ENCODE measurements at places on chromosomes 6 and 20. TPM values are rescaled to one million over a fixed set of nuclear protein-coding genes. Genes with fewer than 3 reads are reported as not detected.

The CNKSR3 gene
- total RNA-seq = 1.7 TPM

The XKR7 gene
- 20.0 TPM for total RNA-seq

The CALHM4 gene
- total RNA-seq = not detected

The SALL4 gene
- total RNA-seq = 2.3 TPM

- no peak for DNase-seq
These were observed 7.0 kb downstream of the C6orf163 start for GRCh38 chr6:87351583-87351982.

DNA sequence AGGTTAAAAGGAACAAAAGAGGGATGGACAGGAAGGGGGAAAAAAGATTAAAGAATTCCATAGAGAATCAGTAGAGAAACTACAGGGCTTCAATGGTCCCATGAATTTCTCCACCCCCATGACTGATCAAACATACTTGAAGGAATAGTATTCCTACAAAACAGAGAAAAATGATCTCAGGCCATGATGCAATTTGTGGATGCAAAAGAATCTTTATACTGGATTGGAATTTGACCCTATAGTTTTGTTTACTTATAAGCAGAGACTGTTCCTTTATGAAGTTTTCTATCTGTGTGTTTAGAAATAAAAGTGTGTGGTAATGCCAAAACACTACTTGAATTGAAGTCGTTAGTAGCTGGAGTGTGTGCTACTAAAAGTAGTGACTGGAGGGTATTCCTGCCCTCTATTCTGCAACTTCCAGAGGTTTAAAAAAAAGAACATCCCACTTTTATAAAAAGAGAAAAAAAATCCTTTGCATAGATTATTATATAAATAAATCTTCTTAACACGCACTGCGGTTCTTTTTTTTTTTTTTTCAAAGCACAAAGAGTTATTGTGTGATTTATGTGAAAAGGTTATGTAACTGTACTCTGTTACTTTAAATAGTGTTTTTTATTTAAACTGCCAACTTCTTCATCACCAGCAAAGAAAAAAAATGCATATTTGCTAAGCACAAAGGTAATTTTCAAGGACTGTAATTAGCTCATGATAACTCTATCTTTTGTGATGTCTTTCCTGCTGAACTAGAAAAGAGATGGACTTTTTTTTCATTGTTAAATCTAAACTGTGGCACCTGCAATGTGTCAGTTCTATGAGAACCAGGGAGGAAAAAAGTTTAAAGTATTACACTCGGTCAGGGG is 214.5 kb upstream of the CITED2 start:
- DNase-seq = no peak

- no peak for DNase-seq
These were observed 38.2 kb downstream of the NCR2 start for GRCh38 chr6:41373627-41373918.

DNA sequence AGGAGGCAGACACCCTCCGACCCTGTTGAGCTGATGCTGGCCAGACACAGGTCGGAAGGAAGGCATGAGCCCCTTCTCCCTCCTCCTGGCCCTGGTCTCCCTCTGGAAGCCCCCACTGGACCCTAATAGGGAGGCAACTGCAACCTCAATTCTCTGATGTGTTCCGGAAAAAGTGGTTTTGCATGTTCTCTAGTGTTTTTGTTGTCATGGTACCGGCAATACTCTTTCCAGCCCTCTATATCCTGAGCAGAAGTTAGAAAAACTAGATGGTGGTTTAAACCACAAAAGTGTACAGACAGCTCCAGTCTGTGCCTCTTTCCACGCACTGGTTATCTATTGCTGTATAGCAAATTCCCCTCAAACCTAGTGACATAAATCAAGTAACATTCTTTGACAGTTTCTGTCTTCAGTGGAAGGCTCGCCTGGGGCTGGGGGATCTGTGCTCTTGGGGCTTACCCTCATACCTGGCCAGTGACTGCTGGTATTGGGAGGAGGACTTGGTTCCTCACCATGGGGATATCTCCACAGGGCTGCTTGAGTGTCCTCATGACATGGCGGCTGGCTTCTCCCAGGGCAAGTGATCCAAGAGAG is 37.0 kb downstream of the SYTL3 start:
- no peak for DNase-seq

DNA sequence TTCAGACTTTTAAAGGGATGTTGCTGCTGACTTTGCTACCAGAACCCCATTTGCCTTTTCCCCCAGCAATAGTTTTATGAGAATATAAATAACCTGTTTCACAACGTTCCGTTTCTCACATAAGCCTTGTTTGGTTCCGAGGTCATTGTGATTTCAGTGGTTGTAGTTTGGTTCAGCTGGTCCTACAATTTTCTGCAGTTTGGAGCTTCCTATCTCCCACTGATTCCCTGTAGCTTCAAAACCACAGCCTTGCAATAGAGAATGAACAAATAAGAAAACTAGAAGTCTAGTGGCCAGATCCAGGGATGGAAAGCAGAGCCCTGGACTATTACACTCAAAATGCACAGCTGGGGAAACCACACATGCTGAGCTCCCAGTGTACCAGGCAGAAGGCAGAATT is 24.1 kb upstream of the SH3BGRL2 start:
- DNase-seq = no peak

DNA sequence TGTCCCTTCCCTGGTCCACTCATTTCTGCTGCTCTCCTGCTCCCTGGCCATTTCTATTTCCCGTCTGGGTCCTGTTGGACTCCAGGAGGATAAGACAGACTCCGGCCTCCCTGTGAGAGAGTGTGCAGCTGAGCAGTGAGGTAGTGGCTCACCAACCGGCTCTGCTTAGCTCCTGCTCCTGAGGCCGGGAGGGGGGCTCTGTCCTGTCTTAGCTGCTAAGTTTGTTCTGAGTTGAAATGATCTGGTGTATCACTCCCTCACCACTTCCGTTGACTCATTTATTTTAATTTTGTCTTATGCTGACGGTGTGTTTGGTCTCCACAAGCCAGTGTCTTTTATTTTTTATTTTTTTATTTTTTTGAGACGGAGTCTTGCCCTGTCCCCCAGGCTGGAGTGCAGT is 148.5 kb upstream of the PDE10A start:
- no peak for DNase-seq

GRCh38 chr20:58011106-58011946 is 217.1 kb downstream of the ANKRD60 start:
- no peak for DNase-seq

DNA sequence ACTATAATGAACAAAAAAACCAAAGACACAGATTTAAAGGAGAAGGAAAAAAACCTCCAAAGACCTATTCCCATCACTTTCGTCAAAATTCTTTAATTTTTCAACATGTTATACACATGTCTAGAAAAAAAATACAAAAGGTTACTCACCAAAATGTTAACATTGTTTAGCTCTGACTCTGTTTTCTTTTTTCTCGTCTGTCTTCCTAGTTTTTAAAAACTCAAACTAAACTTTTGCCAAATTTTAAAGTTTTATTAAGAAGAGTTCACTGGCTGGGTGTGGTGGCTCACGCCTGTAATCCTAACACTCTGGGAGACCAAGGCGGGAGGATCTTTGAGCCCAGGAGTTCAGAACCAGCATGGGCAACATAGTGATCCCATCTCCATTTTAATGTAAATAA is 10.8 kb downstream of the MCUR1 start:
- DNase-seq = no peak
